ENCODE measurements at places on chromosomes 1 and 21. TPM values are rescaled to one million over a fixed set of nuclear protein-coding genes. Genes with fewer than 3 reads are reported as not detected.

DNA sequence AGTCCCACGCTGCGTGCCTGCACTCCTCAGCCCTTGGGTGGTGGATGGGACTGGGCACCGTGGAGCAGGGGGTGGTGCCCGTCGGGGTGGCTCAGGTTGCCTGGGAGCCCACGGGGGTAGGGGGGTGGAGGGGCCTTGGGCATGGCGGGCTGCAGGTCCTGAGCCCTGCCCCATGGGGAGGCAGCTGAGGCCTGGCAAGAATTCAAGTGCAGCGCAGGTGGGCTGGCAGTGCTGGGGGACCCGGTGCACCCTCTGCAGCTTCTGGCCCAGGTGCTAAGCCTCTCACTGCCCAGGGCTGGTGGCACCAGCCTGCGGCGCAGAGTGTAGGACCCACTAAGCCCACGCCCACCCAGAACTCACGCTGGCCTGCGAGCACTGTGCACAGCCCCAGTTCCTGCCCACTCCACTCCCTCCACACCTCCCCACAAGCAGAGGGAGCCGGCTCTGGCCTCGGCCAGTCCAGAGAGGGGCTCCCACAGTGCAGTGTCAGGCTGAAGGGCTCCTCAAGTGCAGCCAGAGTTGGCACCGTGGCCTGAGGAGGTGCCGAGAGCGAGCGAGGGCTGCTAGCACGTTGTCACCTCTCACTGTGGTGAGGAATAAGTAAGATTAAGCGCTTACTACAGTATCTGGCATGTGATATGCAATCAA, 12.8 kb downstream of the TNNI3K start:
- no peaks in the 10 kb centered on the region for H3K36me3 ChIP-seq
- DNase-seq: no peak
- H3K4me1 ChIP-seq: no peaks in the 10 kb centered on the region
- no peak overlapping the region for H3K4me3 ChIP-seq
- H3K27ac ChIP-seq: no peak overlapping the region
- H3K27me3 ChIP-seq: no peaks in the 10 kb centered on the region

DNA sequence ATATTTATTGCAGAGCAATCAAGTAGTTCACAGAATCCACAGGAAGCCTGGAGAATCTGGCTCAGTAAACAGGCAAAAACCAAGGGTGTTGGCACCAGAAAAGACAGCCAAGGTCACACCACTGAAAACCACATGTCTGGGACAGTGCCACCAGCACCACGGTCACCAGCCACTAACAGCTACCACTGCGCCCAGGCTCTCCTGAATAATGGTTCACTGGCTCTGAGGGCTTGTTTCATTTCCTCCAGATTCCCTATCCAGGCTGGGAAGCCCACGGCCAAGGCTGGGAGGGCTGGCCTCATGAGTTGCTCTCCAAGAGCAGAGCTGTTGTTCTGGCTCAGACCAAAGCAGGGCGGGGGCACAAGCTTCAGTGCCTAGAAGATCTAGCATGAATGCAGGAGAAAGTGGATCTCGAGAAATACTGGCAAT, 54.5 kb upstream of the PTGFRN start:
- H3K4me3 ChIP-seq: no peak overlapping the region
- H3K36me3 ChIP-seq: no peaks in the 10 kb centered on the region
- H3K27ac ChIP-seq: no peak overlapping the region
- peaks cover 7% of the 10 kb centered on the region for H3K4me1 ChIP-seq
- H3K27me3 ChIP-seq: no peaks in the 10 kb centered on the region
- DNase-seq: no peak

- H3K4me3 ChIP-seq: no peak within 1 kb of the TSS
- peaks cover 18% of the 10 kb centered on the region for H3K4me1 ChIP-seq
- no peaks in the 10 kb centered on the region for H3K36me3 ChIP-seq
- no peak within 1 kb of the TSS for H3K27ac ChIP-seq
- DNase-seq: no peak
Measured at GRCh38 chr1:26171084-26172072, at the start of gene ZNF593OS. TSS of gene ZNF593OS (minus strand) at chr1:26171832. CDS start at chr1:26171661, 171 bp downstream.

DNA sequence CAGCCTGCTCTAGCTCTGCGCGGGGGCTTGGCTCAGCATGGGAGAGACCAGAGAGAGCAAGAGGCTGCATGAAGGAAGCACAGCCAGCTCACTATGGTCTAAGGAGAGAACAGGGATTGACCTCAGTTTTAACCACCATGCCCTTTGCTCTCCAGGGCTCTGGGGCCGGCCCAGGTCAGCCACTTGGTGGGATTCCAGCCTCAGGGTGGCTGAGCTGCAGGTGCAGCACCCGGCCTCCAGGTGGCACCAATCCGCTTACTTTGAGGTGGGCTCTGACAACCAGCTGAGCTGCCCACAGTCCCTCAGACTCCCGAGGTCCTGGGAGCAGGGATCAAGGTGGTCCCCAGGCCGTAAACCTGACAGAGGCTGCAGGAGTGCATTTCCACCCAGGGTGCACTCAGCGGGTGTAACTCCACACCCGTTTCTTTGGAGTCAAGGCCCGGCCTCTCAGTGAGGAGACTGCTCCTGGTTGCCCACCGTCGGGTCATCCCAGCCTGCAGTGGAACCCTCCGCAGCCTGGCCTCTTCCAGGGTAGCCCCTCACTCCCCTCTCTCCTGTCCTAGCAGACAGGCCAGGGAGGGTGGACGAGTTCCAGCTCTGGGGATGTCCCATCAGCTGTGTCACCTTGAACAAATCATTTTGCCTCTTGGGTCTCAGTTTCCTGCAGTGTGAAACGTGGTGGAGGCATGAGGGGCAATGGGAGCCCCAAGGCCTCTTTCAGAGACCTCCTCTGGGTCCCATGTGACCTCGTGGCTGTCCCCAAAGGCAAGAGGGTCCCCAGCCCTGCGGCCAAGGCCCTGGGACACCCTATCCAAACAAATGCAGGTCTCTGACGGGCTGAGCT, 607 bp upstream of the LGR6 start:
- H3K36me3 ChIP-seq: no peaks in the 10 kb centered on the region
- H3K4me1 ChIP-seq: peaks cover 46% of the 10 kb centered on the region
- H3K27ac ChIP-seq: no peak overlapping the region
- H3K27me3 ChIP-seq: peaks cover 13% of the 10 kb centered on the region

DNA sequence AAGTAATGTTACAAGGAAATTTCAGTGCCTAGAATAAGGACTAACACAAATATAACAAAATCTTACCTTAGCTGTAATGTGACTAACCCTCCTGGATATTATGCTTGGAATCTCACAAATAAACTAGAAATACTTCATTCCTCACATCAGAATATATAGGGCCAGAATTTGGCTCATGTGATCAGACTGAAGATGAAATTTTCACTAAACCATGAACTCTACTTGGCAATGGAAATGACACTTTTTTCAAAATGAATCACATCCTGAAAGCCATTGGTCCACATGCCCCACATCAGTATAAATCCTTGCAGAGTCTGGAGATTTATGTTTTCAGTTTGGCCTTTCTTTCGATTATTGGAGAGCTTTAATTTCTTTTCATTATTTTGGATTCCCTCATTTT, 227.8 kb downstream of the NRIP1 start:
- no peak overlapping the region for H3K27ac ChIP-seq
- no peaks in the 10 kb centered on the region for H3K4me1 ChIP-seq
- no peak for DNase-seq
- H3K4me3 ChIP-seq: no peak overlapping the region

The LRRC71 gene
- total RNA-seq: not detected

DNA sequence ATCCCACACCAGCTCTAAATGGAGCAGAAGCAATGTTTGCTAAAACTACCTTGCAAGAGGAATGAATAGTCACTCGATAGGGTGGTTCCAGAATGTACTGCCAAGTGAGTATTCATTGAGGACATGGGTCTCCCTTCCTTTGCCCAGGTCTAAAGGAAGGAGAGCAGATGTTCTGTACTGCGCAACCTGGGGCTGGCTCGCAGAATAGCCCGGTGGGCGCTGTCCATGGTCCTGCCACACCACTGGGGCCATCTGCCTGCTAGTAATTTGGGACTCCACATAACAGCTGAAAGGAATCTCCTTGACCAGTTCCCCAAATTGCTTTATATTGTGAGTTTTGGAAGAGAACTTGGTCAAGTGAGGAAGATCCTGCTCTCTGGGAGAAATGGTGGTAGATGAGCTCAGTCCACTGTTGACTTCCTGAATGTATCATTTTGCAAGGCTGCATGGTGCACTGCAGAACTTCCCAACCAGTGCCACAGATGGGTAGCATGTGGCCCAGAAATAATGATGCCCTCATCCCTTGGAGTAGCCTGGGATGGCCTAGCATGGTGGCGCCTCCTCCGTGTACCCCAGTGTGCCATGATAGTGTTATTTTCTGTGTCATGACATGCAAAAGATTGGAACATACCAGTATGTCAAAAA, 5.7 kb downstream of the SLC6A17 start:
- no peaks in the 10 kb centered on the region for H3K4me1 ChIP-seq
- H3K4me3 ChIP-seq: no peak overlapping the region

GRCh38 chr1:172002725-172003345, 161.5 kb downstream of the DNM3 start:
- no peaks in the 10 kb centered on the region for H3K27me3 ChIP-seq
- no peak for DNase-seq
- H3K27ac ChIP-seq: no peak overlapping the region
- H3K36me3 ChIP-seq: no peaks in the 10 kb centered on the region

DNA sequence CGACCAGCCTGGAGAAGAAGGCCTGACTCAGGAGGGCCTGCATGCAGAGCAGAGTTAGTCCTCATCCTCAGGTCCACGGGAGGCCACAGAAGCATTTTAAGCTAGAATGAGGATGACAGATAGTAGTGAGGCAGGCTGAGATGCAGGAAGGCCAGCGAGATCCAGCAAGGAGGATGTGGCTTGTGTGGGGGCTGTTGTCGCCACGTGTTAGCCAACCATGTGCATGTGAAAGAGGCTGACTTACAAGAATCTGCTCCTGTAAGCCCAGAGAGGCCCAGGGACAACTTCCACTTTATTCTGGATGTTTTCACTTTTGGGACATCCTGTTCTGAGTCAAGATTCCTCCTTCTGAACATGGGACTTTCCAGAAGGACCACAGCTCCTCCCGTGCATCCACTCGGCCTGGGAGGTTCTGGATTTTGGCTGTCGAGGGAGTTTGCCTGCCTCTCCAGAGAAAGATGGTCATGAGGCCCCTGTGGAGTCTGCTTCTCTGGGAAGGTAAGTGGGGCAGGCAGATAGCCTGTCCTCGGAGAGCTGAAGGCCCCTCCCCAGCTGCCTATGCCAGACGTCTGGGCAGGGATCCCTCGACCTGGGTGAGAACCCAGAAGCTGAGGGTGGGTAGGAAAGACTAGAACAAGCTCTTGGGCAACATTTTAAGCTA, at the start of gene SLAMF8:
Gene SLAMF8 (plus strand): TSS at position 433 of the 661 bp plus-strand sequence. CDS start 26 bp downstream, at position 459.
- peaks cover 86% of the 10 kb centered on the region for H3K4me1 ChIP-seq
- peak within 1 kb of the TSS; percentile 3 for H3K4me3 ChIP-seq
- DNase-seq: peak; percentile 81
- no peaks in the 10 kb centered on the region for H3K36me3 ChIP-seq

The CCT8 gene
- 76.2 TPM for total RNA-seq

The ZNF683 gene
- total RNA-seq: 19.7 TPM

The OR2G6 gene
- not detected for total RNA-seq

DNA sequence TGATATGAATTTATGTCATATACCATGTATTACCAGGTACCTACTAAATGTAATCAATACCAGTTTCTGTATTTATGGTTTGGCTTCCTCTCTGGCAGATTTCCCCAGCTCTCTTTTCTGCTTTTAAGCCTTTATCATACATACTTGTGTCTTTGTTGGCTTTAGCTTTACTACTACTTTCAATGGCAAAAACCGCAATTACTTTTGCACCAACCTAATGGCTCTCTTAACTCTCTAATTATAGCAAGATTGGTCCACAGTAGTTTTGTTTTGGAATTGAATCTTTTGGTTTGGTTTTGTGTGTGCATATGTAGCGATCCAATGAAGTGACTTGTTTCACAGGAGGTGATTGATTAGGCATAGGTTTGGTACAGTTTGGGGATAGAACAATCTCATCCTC, 93.6 kb downstream of the ATG4C start:
- H3K27me3 ChIP-seq: no peaks in the 10 kb centered on the region
- no peak for DNase-seq
- H3K36me3 ChIP-seq: no peaks in the 10 kb centered on the region
- H3K4me3 ChIP-seq: no peak overlapping the region

- peaks cover 16% of the 10 kb centered on the region for H3K4me1 ChIP-seq
- H3K4me3 ChIP-seq: peak overlapping the region; percentile 84
- no peaks in the 10 kb centered on the region for H3K36me3 ChIP-seq
- no peak overlapping the region for H3K27ac ChIP-seq
Measured at GRCh38 chr1:113390871-113391648, 745 bp downstream of the MAGI3 start.

DNA sequence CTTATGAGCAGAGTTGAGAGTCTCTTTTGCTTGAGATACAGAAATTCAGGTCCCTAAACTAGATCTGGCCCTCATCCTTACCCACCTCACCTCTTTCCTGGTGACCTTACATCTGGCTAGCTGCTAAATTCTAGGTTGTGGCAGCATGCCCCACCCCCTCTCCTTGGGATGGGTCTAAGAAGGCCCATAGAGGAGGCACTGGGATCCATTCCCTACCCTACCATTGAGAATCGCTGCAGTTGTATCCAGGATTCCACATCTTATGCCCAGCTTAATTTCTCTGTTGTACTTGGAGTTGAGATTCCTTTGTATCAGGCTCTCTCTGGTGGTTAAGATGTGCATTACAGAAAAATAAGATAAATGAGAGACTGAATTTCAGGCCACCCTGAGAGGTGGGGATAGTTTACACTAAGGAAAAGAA, 9.5 kb upstream of the TMEM39B start:
- no peak overlapping the region for H3K4me3 ChIP-seq
- H3K36me3 ChIP-seq: peaks cover 19% of the 10 kb centered on the region
- H3K4me1 ChIP-seq: peaks cover 16% of the 10 kb centered on the region

DNA sequence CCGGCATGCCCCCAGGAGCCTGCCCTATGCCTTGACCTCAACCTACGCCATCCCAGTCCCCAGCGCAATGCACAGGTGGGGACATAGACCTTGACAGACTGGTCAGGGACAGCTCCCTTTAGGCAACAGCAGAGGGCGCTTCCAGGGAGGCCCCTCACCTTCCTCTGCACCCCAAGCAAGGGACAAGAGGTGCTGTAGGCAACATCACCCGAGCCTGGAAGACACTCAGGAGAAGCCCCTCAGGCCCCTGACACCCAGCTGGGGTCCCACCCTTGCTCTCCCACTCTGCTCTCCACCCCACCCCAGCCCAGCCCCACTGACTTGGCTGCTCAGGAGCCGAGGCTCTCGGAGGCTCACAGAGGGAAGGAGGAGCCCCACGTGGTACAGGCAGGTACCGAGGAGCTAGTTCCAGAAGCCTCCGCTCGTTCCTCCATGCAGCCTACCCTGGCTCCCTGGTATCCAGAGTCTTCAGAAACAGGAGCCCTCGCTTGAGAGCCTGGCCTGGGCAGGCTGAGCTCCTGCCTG, 2.4 kb upstream of the WNT3A start:
- H3K27me3 ChIP-seq: peaks cover 17% of the 10 kb centered on the region
- no peak overlapping the region for H3K4me3 ChIP-seq
- no peak overlapping the region for H3K27ac ChIP-seq

- H3K27me3 ChIP-seq: no peaks in the 10 kb centered on the region
- H3K4me3 ChIP-seq: no peak overlapping the region
- H3K27ac ChIP-seq: no peak overlapping the region
- peaks cover 14% of the 10 kb centered on the region for H3K4me1 ChIP-seq
- DNase-seq: peak; percentile 45
Measured at GRCh38 chr1:9542430-9542829, 3.2 kb downstream of the SLC25A33 start.
